Stimulated activated CD4-positive, alpha-beta T cell treated with anti-CD3 and anti-CD28 coated beads, TNF-alpha, amount 100 ng/mL, for 24 hours (primary cell): ENCODE measurements at places on chromosomes 12 and 14.

DNA sequence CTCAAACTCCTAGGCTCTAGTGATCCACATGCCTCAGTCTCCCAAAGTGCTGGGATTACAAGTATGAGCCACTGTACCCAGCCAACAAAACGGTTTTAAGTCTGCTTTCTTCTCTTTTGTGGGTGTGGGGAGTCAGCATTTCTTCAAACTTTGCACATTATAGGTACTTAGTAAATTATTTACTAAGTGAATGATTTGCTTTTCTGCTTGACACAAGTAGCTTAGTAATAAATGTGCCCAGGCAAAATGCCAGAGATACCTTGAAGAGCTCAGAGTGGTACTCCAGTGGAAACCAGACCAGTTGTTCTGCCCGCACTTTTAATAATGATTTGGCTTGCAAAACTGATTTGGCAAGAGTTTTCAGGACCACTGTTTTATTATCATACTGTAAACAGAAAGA lies 15.0 kb downstream of the DEPDC4 start:
- DNase-seq: no peak

DNA sequence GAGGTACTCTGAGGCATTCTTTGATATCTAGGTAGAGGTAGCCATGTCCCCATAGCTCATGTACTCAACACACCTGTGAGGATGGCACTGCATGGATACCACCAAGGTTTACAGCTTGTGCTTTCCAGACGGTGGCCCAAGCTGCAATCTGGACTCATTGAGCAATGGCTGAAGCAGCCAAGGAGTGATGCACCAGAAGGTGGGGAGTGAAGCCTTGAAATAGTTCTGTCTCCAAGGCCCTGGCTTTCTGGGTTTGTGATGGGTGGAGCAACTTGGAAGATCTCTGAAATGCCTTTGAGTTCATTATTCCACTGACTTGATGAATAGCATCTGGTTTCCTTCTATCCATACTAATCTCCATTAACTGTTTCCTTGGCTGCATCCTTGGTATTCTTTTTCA lies 290.0 kb upstream of the NOVA1 start:
- no peak for DNase-seq

GRCh38 chr14:50521912-50522341 lies 10.4 kb downstream of the MAP4K5 start:
- no peak for DNase-seq

GRCh38 chr14:79278798-79279644 lies 932.3 kb downstream of the DIO2 start:
- DNase-seq: no peak

DNA sequence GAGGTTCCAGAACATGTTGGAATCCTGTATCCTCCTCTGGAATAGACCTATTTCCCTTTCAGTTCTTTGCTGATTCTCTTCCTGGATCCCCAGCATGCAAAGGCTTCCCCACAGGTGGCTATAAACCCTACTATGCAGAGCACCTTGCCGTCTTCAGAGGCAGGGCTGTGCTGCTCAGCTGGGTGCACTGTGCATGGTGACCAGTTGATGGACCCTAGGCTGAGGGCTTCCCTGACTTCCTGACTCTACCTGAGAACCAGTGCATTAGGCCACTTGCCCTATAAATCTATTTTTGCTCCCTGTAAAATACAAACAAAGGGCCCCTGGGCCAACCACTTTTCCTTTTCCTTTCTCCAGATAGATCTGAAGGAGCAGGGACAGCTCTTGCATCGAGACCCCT lies 14.1 kb downstream of the ZNF219 start:
- DNase-seq: no peak

GRCh38 chr14:53062856-53063255 lies 90.3 kb downstream of the DDHD1 start:
- no peak for DNase-seq

DNA sequence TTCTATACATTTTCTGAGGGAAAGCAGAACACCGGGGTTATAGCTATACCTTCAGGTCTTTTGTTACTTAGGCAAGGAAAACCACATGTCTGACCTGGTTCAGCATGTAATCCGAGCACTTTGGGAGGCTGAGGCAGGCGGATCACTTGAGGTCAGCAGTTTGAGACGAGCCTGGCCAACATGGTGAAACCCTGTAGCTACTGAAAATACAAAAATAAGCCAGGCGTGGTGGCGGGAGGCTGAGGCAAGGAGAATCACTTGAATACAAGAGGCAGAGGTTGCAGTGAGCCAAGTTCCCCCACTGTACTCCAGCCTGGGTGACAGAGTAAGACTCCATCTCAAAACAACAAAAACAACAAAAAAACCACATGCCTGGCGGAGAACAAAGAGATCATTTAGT lies 177.6 kb downstream of the ACSS3 start:
- DNase-seq: no peak

GRCh38 chr14:90654831-90655276 lies 161.4 kb downstream of the TTC7B start:
- no peak for DNase-seq
